SW 1271 (cell line): ENCODE measurements at places on chromosomes 1 and 21.

DNA sequence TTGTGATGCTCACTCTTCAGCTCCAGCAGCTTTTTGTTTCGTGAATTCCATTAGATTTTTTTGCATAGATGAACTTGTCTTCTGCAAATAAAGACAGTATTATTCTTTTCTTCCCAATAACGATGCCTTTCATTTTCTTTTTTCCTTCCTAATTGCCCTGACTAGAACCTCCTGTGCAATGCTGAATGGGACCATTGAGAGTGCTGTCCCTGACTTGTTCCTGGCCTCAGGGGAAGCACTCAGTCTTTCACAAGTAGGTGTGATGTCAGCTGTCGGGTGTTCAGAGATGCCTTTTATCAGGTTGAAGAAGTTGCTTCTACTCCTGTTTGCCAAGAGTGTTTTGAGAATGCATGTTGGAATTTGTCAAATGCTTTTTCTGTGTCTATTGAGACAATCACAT, 64.3 kb upstream of the ADARB1 start:
- no peak for DNase-seq

GRCh38 chr1:18085387-18086074, 22.1 kb upstream of the IGSF21 start:
- DNase-seq, result no peak

GRCh38 chr1:190949939-190950338, 472.3 kb upstream of the BRINP3 start:
- DNase-seq, result no peak

DNA sequence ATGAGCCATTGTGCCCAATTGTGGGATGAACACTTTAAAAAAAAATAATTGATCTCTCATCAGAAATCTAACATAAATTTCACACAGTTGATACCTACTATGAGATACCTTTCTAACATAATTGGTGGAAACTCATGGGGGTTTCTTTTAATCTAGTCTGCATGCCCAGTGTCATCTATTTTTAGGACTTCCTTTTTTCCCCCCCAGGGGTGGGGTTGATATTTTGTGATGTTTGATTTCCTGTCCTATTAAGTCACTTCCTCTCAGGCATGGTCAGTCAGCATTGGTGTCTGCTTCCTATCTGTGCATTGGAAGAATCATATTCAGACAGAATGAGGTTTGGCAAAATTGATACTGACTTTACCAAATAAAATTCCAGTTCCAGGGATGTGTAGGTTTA, 21.5 kb downstream of the NFYC start:
- peak; percentile 24 for DNase-seq

- DNase-seq, result no peak
Measured at GRCh38 chr1:46166521-46167462, 8.1 kb upstream of the TSPAN1 start.

DNA sequence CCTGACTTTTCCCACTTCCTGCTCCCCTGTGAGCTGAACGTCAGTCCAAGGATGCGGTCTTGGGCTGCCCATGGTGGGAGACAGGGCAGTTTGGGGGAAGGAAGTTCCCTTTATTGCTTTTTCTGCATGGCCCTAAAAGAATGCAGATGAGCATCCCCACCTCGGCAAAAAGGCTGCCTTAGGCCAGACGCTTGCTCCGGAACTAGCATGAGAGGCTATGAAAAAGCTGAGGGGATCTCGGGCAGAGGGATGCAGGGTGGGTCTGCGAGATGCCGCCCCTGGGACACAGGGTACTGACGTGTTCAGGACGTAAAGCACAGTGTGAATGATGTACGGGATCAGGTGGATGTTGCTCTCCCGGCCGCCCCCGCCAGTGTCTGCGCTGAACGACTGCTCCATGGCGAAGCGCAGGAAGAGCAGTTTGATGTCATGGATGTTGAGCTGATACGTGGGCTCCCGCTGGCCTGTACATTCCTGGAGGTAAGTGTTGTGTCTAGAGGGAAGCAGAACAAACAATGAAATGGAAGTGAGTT, 125.8 kb downstream of the UBR4 start:
- DNase-seq, result no peak

GRCh38 chr1:58608297-58608696, 31.2 kb upstream of the TACSTD2 start:
- DNase-seq, result no peak

- DNase-seq, result no peak
Measured at GRCh38 chr1:37537378-37537777, 16.7 kb downstream of the SNIP1 start.

- DNase-seq, result no peak
Measured at GRCh38 chr21:34534522-34534921, 22.5 kb upstream of the KCNE1 start.

DNA sequence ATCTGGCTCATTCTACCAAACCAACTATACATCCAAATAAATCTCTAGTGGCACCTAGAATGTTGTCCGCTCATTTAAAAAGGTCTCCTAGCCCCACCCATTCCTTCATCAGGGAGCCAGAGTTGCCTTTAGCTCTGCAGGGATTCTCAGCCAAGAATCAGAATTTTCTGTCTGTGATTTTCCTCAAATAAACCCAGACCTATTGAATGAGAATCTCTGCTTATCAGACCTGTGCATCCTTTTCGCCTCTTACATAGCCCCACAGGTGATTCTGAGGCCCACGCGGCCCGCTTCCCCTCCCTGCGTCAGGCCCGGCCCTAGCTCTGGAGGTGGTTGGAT, 410 bp upstream of the TDRD5 start:
- DNase-seq, result no peak

- DNase-seq, result no peak
Measured at GRCh38 chr1:51072043-51072439, 30.0 kb upstream of the C1orf185 start.

DNA sequence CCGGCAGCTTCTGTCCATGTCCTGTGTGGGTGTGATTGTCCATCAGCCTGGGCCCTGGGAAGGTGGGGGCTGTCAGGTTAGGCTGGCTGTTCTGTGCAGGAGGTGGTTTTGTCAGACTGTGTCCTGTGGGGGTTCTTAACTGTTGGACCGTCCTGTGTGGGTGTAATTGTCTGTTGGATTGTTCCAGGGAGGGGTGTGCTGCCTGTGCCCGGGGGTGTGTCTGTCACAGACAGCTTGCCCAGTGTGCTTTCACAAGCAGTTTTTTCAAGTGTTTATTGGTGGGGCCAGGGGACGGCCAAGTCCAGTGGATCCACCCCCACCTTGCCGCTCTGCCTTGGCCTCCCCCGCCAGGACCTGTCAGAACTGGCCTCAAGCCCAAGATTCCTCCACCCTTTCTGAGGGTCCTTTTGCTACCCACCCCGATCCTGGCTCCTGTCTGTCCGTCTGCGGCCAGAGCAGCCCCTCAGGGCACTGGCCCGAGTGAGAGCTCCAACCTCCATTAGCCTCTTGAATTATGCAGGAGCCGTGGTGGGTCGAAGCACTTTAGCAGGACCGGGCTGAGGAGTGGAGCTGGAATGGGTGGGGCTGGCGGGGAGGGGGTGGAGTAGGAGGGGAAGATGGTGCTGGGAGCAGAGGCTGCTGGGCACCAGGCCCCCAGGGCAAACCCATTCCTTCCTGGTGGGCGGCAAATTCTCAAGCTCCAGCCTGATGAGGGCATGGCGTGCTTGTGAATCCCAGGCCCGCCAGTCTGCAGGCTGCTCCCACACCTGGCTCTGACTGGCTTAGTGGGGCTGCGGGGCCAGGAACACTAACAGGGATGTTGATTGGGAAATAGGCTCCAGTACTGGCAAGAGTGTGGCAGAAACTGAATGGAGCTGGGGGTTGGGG, 47.2 kb downstream of the PTPRF start:
- no peak for DNase-seq

- DNase-seq, result no peak
Measured at GRCh38 chr1:31639543-31639942, 5.1 kb downstream of the PEF1 start.

DNA sequence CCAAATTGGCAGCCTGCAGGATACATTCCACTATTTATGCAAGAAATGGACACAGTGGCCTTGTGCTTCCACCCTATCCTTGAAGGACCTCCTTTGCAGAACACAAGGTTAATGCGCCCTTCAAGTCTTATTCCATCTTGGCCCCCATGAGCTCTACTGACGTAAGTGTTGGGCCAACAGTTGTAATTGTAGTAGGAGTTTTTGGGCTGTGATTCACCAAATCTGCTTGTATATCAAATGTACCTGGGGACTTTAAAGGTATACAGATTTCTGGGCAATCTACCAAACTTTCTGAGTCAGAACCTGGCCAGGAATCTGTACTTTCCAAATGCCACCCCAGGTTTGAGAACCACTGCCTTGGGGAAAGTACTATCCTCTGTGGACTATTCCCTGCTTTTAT, 100.9 kb upstream of the MARK1 start:
- DNase-seq, result no peak

DNA sequence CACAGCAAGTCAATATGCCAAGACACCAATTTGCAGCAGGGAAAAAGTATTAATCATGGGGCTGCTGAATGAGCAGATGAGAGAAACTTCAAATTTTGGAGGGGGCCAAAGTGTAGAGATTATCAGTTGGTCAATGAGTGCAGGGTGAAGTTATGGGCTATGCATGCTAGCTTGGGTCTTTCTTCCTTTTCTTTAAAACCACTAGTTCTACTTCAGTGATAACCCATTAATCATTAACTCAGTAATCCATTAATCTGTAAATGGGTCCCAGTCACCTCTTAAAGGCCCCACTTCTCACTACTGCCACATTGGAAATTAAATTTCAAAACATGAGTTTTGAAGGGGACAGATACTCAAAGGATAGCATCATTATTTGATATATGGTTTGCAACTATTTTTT, 688.6 kb upstream of the ADGRL4 start:
- DNase-seq, result no peak
